ENCODE measurements at places on chromosomes 3 and 15.
A peak's percentile ranks its signal among the peaks of the same experiment; 100 is the strongest.

- no peak for DNase-seq
Observed at GRCh38 chr3:14423197-14423743, 20.9 kb downstream of the SLC6A6 start.

DNA sequence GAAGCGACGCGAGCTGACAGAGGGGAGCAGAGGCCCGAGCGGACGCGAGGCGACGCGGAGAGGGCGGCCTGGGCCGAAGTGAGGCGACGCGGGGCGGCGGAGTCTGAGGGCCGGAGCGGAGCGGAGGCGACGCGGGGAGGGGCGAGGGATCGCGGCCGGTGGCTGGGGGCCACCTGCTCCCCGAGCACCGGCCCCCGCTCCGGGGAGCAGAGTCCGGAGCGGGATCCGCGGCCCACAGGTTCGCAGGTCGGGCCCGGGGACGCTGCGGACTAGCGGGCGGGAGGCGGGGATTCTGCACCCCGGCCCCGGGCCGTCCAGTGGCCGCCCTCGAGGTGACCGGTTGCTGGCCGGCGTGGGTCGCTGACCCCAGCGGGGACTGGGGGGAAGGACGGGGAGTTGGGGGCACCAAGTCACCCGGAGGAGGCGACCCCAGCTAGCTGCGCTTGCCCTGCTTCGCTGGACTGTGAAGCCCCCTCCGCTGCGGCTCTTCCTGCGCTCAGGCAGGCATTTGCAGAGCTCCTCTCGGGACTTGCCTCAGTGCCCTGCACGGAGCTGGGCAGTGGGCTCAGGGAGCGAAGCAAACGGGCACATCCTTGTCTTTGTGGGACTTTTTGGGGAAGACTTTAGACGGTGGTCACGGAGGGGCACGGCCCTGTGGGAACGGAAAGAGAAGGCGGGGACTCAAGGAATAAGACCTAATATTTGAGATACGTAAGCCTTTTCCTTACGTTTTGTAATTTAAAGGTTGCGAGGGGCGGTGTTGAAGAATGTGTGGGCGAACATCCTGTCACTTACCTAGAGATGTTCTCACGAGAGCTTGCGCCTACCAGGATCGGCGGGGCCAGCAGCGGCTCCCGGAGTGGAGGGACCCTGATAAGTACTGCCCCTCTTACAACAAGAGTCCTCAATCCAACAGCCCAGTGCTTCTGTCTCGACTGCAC is 566 bp downstream of the HMCES start:
- peak; percentile 41 for DNase-seq

- DNase-seq: peak; percentile 94
Observed at GRCh38 chr15:39426552-39427532, 154.0 kb upstream of the THBS1 start.

DNA sequence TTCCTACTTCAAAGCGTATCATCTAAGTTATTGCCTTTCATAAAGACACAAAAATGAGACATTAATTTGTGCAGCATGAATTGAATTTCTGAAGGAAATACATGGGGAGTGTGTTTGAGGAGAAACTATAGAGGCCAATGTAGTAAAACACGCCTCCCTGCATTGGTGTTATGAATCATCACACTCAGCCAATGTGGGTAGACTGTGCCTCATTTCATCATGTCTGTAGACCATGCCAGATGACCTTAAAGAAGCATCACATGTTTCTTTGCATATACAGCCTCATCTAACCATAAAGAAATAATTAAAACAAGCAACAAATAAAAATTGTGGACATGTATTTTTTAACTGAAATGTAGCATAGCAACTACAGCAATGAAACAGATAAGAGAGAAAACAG is 486.0 kb upstream of the ADAMTS9 start:
- DNase-seq: no peak

DNA sequence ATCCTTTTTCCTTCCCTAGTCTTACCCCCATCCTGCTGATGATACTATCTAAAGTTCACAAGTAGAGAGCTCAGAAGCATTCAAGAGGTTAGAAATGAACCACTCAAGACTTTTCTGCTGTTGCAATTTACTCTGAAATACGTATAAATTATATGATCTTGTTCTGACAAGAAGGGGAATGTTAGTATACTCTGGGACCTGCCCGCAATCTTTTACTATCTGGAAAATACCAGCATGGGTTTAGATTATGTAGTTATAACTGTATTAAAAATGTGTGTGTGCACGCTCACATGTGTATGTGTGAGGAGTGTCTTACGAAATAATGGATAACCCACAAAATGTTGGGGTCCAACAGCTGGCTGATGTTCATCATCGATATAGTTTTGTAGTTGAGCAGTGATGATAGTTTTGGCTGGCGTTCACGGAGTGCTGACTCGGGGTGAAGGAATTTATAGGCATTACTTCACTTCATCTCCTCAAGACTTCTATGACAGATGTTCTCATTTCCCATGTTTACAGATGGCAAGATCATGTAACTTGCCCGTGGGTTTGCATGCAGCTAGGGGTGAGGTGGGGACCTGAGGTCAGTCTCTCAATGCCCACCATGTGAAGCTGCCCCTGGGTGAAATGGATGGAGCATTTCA is 297.5 kb upstream of the LYSMD4 start:
- DNase-seq: no peak

DNA sequence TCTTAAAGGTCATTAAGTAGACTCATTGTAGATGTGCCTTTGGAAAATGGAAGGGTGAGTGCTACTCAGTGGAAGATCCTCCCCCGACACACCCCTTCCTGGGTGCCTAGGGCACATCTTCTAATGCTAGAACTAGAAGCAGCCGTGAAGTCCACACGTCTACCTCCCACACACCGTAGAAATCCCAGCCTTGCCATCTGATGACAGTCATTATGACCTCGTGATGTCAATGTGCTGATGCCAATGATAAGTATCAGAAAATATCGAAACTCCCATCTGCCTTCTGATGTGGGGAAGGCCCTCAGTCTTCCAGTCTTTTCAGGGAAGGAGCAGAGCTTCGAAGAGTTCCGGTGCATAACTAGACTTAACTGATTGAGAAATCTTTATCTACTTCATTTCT is 282.1 kb upstream of the ROPN1 start:
- no peak for DNase-seq

- no peak for DNase-seq
Observed at GRCh38 chr3:34377961-34378360, 579.5 kb downstream of the PDCD6IP start.

GRCh38 chr15:68152342-68152741 is 52.8 kb downstream of the CALML4 start:
- DNase-seq: no peak

GRCh38 chr3:69425249-69425648 is 39.4 kb upstream of the FRMD4B start:
- DNase-seq: peak; percentile 76

DNA sequence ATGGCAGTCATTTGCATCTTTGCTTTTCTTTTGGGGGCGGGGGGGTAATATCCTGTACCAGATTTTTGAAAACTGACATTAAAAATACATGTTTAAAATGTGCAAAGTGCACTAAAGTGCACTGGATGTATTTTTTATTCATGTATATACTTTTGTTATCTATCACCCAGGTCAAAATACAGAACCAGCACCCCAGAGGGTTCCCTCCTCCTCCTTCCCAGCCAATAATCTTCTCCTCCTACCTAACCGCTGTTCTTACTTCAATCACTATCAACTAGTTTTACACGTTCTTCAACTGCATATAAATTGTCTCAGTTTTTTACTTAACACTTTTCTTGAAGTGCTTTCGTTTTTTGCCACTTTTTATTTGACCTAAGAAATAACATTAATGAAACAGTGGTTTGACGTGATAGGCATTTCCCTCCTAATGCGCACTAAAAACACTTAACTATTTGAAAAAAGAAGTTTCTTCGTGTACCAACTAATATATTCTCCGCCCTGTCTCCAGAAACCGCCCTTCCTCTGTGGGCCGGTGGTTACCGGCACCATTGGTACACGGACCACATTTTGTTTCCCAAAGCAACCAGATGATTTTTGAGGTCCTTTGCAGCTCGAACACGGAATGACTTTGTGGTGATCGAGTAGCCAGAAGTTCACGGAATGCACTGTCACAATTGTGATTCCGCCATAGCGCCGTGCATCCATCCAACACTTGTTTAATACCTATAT is 836 bp upstream of the AKAP13 start:
- DNase-seq: peak; percentile 36

DNA sequence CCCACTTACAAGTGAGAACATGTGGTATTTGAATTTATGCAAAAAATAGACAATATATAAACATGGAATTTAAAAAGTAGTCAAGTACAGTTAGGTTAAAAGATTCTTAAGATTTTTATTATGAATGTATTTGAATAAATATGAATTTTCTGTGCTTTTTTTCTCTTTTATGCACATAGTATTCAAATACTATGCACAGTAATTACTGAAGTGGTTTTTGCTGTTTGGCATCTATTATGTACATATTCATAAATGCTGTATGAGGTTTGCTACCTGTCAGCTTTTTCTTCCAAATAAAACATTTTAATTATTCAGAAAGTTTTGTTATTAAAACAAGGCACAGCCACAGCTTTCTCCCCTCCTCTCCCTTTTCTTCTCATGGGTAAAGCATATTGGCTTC is 1272.7 kb downstream of the NSUN3 start:
- no peak for DNase-seq

GRCh38 chr15:54803987-54804386 is 392.8 kb downstream of the RSL24D1 start:
- peak; percentile 86 for DNase-seq

- no peak for DNase-seq
Observed at GRCh38 chr3:99365979-99366378, 272.4 kb upstream of the COL8A1 start.

DNA sequence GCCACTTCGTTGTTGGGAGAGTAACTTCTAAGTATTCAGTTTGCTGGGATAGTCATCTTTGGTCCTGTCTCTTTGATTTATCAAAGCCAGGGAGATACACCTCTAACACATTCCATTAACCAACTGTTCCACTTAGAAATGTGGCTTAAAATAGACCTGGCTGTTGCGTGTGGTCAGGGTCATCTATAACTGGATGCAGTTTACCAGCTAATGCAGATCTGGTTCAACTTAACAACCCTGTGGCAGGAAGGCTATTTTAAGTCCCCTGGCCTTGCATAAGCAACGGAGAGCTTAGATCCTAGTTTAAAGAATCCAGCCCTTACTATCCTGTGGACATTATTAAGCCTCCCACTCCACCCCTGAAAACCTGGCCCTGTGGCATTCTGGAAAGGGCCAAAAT is 28.1 kb upstream of the CAPN3 start:
- no peak for DNase-seq

DNA sequence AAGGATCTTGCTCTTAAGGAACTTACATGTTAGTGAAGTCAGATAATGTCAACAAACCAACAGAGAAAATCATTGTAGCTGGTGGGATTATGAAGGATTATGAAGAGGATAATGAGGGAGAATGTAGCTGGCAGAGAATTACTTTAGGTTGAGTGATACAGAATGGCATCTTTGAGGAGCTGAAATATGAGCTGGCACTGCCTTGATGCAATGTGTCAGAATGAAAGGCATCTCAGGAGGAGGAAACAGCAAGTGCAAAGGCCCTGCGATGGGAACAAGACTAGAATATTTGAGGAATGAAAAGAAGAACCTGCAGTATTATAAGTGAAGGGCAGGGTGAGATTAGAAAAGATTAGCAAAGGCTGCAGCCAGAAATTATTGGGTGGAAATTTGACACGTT is 237.2 kb upstream of the ADAMTS9 start:
- DNase-seq: no peak

DNA sequence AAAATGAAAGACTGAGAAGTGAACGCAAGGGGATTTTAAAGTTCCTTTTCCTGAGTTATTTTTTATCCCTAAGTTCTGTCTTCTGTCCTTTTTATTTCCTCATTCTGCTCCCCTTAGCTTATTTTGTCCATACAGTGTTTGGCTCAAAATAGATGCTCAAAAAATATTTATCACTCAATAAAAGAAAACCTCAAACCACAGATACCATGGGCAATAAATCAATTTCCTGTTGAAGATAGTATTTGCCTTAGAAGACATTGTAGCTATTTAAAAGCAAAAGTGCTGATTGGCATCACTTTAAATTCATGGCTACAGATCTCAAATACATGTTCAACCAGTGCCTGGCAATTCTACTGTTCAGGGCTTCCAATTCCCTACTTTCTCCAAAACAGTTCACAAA is 316.5 kb upstream of the ADAMTS9 start:
- DNase-seq: no peak

- DNase-seq: no peak
Observed at GRCh38 chr3:69532547-69533224, 146.8 kb upstream of the FRMD4B start.

- peak; percentile 95 for DNase-seq
Observed at GRCh38 chr3:175349168-175349567, 490.0 kb downstream of the NAALADL2 start.

DNA sequence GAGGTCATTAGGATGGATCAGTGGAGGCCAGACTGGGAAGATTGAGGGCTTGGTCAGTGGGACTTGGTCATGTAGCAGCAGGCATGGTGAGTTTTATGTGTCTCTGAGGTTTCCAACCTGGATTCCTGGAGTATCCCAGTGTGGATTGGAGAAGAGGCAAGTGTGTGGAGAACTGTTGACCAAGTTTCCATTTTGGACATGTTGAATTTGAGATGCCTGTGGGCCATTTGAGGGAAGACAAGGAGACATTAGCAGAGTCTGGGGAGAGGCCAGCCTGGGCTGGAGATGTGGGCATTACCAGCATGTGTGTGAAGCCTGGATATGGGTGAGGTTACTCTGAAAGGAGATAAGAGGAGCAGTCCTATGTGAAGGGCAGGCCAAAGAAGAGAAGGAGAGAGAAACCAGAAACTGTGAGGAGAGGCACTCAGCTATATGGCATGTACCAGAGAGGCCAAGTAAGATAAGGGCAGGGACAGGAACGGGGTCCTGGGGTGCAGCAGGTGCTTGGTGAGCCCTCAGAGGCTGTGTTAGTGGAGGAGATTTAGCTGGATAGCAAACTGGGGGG is 4.3 kb downstream of the SLC25A38 start:
- DNase-seq: no peak

Data from MM.1S (cell line).